ENCODE measurements at places on chromosomes 4 and X. TPM values are rescaled to one million over a fixed set of nuclear protein-coding genes. Genes with fewer than 3 reads are reported as not detected.
A peak's percentile ranks its signal among the peaks of the same experiment; 100 is the strongest.

- DNase-seq = no peak
Observed at GRCh38 chrX:134963041-134963440, 27.8 kb upstream of the SMIM10 start.

- no peak for DNase-seq
Observed at GRCh38 chr4:69995526-69996016, at the start of gene STATH. STATH (plus strand) TSS chr4:69995966; CDS start chr4:69998438, 2,472 bp downstream.

DNA sequence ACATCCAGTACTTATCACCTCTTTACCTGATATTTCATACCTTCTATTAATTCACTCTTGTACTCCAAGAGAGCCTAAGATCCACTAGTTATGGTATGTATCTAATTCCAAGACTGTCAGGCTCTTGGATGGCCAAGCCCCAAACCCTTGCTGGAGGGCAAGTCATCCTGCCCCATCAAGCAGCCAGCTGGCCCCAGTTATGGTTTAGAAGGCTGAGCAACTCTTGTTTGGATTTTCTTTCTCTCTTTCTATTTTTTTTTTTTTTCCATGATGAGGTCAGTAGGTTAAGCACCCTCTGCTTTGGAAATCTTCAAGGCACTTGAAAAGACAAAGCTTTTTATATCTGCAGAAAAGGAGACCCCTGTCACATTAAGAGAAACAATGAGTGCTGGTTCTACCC, 10.9 kb upstream of the FGF16 start:
- DNase-seq = no peak

DNA sequence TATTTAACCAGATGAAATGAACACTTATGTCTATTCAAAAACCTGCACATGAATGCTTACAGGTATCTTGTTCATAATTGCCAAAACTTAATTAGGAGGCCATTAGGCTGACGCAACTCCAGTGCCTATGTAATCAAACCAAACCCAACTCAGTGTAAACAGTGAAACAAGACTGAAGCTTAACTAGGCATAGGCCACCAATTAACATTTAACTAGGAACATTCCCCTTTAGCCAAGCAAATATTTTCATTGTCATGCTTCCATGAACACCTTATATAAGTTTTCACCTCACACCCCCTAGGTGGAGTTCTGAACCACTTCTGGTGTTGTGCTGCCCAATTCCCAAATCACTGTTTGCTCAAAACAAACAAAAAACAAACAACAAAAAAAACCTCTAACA, 686.0 kb downstream of the STPG2 start:
- peak; percentile 2 for DNase-seq

DNA sequence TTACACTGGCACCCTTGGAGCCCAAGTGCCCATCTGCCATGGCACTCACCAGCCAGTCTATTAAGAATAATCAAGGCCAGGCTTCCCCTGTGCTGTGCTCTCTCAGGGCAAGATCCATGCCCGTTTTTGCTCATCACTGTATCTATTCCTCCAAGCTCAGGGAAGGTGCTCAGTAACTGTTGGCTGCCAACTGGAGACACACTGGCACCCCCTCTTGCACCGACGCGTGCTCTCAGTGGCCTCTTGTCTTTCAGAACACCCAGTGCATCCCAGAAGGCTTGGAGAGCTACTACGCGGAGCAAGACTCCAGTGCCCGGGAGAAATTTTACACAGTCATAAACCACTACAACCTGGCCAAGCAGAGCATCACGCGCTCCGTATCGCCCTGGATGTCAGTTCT, 30.1 kb downstream of the NSG1 start:
- DNase-seq = no peak

DNA sequence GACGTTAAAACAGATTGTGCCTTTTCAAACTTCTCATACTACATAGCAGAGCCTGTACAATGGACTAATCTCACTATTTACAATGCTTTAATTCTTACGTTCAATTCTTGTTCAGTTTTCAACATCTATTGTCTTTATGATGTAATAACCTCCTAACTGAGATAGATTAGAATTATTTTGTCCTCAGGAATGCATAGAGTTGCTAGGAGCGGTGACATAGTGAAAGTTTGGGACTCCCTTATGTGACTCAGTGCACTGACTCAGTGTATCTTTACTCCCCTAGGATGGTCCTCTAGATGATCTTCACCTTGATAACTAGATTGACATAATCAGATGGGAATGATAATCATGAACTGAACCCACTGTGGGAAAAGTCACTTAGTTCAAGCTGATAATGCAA, 151.5 kb downstream of the VEGFC start:
- DNase-seq = no peak

DNA sequence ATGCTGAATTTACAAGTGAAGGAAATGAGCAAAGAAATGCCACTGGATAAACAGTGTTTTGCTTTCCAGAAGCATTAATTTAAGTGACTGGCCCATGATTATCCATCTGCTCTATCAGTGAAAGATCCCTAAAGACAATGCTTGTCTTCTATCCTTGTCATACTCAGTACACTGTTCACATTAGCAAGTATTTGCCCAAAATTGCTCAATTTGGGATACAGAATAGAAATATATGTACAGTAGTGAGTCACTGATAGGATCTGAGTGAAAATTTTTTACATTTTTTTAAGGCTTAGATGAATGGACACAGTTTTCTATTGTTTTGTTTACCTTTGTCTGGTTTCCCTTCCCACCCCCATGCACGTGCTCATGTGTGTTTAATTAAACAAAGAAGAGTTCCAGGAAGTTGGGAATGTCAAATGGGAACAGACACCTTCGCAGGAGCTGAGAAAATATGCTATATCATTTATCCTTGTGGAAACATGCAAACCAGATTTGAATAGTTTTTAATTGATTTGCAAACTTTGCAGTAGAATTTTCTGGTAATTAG, 656.3 kb downstream of the RPA4 start:
- no peak for DNase-seq

DNA sequence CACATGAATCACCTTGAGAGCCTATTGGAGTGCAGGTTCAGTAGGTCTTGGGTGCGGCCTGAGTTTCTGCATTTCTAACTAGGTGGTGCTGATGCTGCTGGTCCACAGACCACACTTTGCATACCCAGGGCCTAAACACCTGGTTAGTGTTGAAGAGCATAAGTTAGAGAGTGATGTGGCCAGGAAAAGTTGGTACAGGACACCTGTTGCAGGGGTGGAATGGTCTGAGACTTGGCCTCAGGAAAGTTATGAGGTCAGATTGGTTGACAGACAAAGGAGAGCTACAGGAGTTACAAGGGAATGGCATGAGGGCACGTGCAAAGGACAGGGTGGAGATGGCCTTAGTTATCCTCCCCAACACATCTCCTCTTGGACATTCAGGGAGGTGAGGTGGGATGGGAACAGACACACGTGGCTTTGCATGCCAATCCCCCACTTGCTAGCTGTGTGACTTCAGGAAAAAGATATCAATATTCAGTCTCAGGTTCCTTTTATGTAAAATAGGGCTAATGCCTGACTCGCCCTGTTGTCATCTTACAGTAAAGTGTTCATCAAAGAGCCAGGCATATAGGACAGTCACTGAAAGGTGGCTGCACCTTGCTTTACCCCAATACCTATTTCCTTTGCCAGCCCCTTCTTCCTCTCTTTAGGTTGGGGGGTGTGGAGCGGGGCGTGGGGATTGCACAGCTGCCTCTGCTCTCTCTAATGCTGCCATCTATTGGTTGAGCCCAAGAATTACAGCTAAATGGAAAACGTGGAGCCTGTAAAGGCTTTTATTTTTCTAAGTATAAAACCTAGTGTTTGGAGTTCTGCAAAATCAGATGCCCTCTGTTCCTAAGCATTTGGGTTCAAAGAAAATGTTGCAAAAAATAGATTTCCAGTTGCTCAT, 47.5 kb downstream of the ATG4A start:
- no peak for DNase-seq

DNA sequence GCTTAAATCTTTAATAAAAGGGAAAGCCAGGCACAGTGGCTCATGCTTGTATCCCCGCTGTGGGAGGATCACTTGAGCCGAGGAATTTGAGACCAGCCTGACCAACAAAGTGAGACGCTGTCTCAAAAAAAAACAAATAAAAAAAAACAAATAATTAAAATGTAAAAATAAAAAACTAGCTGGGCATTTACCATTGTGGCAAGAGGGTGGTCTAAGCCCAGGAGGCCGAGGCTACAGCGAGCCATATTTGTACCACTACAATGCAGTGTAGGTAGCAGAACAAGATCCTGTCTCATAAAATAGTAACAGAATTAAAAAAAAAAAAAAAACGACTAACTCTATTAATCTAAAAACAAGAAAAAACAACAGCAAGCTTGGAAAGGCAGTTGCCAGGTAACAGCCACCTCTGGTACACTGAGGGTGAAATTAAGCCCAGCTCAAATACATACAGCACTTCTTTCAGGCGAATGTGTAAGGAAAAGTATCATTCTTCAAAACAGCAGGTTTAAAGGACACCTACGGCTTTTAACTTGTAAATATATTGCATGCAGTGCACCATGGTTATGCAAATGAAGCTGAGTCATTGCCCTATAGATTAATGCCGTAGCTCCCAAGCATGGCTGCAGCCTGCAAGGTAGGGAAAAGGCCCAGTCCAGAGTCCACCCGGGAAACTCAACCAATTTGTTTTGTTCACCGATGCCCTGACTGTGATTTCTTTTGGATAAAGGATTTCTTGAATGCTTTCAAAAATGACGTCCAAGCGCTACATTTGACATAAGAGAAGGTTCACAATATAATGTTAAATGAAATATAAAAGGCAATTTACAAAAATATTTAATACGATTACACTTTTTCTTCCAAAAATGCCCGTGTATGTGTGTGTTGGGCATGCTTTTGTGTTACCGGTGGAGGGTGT, 14.5 kb upstream of the TXLNG start:
- DNase-seq = peak; percentile 16

- DNase-seq = no peak
Observed at GRCh38 chr4:82899374-82900065, 1.0 kb upstream of the THAP9 start.

DNA sequence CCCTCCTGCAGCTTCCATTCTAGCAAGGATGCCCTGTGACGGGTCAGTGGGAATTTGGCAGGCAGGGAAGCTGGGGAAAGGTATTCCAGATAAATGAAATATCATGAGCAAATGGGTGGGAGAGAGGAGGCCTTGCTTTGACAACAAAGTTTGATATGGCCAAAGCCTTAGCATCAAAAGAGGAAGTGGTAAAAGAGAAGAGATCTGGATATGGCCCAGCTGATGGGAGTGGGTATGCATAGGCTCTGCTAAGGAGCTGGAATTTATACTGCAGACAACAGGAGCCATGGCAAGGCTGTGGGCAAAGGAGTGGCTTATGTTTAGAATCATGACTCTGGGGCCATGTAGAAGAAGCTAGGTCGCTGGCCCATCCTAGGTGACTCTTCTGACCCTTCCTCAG, 89.2 kb downstream of the PJA1 start:
- no peak for DNase-seq

DNA sequence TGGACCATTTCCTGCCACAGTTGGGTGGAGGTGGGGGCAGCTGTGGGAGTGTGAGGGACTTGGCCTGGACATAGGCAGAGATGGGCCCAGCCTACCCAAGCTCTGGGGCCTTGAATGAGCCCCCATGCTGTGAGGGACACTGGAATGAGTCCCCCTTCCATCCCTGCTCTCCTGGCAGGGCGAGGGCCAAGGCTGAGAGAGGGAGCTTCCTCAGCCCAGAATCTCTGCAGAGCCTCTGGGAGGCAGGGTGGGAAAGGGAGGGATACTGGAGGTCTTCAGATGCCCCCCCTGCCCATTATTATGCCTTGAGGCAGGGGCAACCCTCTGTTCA, 124.5 kb upstream of the PJA1 start:
- DNase-seq = no peak

DNA sequence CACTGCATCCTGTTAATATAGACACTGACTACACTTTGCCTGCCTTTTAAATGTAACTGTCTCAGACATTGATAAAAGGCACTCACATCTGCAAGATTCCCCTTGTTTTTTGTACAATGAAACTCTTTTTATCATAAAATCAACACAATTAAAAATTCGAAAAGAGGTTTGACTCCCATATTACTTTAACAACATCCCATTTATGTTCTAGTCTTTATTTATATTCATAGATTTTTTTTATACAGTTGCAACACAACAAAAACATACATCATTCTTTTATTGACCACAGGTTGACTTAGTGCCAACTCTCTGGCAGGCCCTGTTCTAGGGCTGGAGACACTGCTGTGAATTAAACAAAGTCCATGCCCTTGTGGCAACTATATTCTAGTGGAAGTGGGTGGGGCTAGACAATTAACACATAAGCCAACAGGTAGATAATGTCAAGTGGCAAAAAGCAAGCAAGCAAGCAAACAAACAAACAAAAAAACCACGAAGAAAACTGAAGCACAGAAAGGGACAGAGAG, 36.8 kb downstream of the ANK2 start:
- DNase-seq = no peak

DNA sequence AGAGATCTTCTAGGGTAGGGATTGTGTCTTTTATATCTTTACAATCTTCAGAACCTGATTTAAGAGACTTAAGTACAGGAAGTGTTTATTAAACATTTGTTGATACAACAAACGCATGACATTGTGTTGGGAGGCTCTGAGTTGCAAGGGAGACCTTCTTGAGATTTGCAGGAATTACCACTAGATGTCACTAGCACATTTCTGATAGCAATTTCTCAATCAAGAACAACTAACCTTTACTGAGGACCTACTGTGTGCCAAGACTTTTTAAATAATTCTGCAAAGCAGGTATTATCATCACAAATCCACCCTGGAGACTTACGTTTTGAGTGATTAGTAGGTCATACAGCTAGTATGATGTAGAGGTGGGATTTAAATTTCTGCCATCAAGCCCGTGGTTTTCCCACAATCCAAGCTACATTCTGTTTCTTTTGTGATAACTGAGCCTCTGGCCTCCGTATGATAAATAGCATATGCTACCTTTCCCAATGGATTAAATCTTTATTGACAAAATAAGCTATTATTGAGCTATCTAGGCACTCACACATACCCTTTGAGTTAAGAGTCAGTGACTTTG, 986.0 kb downstream of the CCSER1 start:
- DNase-seq = no peak

DNA sequence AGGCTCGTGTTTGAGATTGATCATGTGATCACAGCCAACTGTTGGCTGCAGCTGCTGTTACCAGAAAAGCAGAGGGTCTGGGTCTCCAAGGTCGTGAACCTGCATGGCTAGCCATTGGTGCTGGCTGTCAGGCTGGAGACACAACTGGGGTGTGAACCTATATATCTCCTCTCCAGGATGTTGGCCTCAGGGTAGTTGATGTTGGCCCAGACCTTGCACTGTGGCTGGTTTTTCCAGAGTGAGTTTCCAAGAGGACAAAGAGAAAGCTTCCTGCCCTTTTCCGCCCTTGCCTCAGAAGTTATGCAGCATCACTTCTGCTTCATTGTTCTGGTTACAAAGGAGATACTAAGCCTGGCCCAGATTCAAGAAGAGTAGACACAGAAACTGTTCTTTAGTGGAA, 607.8 kb upstream of the HS3ST1 start:
- DNase-seq = no peak

DNA sequence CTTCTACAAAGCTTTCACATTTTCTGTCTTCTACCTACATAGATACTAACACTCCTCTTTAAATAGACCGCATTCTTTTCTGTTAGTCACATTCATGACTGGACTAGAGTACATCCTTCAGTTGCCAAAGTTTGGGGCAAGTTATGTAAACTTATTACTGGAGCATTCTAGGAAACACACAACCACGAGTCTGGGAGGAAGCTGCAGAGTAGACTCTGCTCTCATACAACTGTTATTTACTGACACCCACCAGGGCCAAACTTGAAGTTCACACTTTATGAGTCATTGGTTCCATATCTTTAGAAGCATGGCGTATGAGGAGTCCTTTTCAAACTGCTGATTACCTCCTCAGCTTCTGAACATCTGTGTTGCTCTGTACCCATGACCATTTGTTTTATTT, 87.0 kb downstream of the RNF150 start:
- peak; percentile 14 for DNase-seq

The VCX gene
- not detected for total RNA-seq

The MTM1 gene
- 6.6 TPM for total RNA-seq

The FAT4 gene
- 2.9 TPM for total RNA-seq

The ADH6 gene
- not detected for total RNA-seq

The ABLIM2 gene
- total RNA-seq = 7.2 TPM
